ENCODE measurements at places on chromosomes 13 and 19.

DNA sequence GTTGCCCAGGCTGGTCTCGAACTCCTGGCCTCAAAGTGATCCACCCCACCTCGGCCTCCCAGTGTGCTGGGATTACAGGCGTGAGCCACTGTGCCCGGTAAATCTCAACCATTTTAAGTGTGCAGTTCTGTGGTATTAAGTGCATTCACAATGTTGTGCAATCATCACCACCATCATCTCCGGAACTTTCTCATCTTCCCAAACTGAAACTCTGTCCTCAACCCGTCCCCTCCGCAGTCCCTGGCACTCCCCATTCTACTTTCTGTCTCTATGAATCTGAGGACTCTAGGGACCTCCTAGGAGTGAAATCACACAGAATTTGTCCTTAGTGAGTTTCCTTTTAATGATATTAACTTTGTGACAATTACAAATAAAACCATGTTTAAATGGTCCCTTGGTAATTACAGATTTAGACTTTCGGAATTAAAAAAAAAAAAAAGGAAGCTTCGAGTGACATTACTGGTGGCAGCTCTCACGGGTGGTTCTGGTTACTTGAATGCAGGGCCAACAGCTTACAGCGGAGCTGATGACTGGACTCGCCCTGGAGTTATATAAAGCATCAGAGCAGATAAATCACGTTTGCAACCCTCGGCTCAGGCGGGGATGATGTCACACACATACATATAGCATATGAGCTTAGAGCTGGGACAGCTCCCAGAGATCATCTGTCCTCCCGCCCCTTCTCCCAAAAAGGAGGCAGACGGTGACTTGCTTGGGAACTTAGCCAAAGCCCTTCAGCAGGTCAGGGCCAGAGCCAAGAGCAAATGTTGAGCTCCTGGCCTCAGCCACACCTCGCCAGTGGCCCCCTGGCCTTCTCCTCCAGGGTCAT, 89.8 kb downstream of the ZNF557 start:
- DNase-seq = no peak

DNA sequence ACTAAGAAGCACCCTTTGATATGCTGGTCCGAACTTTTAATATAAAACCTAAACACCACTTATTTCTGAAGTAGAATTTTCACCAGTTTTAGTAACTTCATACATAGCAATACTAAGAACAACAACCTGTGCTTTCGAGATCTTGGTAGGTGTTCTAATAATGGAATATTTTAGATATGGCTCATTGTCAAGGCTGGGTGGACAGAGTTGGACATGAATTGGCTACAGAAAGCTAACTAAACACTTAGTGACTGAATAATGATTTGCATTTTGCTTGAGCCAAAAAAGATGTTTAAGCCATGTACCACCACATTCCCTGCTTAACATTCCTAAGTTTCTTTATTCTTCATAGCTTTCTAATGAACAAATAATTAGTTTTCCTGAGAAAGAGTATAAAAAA, 344.3 kb upstream of the SGCG start:
- DNase-seq = no peak

- DNase-seq = no peak
Measured at GRCh38 chr19:2680808-2681207, 21.7 kb downstream of the GNG7 start.

- DNase-seq = no peak
Measured at GRCh38 chr13:98288211-98288610, 111.1 kb upstream of the RNF113B start.

DNA sequence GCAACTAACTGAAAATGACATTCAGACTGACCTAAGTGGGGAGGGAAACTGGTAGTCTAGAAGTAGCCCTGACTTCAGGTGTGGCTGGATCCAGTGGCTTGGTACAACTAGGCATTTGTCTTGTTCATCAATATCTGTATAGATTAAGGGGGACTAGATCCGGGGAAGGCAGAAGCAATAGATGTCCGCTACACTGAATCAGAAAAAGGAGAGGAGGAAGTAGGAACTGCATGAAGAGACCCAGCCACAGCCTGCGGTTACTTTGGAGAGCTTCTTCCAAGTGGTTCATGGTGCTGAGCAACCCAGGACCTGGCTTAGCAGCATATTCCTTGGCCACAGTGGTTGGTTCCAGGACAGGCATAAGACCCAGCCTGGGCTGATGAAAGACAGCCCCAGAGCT, 9.9 kb upstream of the PRODH2 start:
- no peak for DNase-seq

- DNase-seq = no peak
Measured at GRCh38 chr19:977058-977464, 7.1 kb upstream of the WDR18 start.

GRCh38 chr19:37986048-37986750, 79.2 kb downstream of the SIPA1L3 start:
- DNase-seq = no peak

GRCh38 chr13:30792285-30793000, 57.1 kb downstream of the ALOX5AP start:
- peak; percentile 98 for DNase-seq

- DNase-seq = no peak
Measured at GRCh38 chr13:93942016-93942415, 537.5 kb downstream of the DCT start.

GRCh38 chr13:23859904-23860303, 29.3 kb downstream of the MIPEP start:
- DNase-seq = no peak

- DNase-seq = no peak
Measured at GRCh38 chr13:79492918-79493594, 12.1 kb downstream of the NDFIP2 start.

DNA sequence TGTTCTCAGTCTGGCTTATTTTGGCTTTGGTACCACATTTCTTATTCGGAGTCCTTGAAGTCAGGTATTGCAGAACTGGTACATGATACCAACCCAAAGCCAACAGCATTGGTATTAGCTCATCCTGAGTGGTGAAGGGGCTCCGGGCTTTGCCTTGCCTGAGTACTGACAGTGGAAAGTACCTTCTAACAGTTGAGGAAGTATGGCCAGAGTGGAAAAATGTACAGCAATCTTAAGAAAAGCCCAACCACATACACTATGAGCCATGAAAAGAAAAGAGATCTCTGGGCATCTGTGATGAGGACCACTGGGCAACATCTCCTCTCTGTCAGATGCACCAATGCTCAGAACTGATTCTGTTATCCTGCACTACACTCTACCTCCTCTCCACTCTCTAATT, 8.3 kb downstream of the LCP1 start:
- no peak for DNase-seq

DNA sequence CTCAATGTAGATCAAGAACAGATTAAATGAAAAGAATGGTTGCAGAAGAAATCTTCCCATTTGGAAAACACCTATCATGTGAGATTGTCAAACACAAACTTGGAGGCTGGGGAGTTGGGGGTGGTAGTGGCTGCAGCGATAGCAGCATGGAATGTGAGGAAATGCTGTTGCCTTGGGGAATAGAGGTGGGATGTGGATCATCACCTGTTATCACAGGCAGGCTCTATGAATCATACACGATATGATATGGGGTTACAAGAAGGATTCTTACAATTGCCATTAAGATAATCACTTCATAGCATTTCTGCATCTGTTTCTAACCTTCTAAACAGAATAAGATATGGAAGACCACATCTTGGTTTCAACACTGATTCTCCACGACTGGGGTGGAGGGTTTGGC, 88.7 kb downstream of the RNASEH2B start:
- DNase-seq = no peak

GRCh38 chr19:17385878-17386611, 8.0 kb downstream of the CCDC194 start:
- DNase-seq = peak; percentile 17

DNA sequence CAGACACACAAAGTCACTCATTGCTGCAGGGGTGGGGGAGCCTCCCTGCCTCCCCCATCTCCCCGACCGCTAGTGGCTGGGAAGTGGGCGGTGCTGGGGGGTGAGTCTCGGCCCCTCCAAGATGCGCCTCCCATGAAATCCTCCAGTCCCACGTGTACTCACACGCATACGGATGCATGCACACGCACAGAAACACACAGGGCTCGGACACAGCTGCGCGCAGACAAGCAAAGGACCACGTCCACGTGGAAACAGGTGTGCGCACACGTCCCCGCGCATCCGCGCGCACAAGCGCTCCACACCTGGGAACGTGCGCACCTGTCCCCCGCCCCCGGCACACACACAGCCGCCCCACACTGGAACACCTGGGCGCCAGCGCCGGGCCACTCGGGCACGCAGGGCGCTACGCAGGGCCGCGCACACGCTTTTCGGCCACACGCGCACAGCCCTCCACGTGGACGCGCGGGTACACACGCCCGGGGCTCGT, 687 bp downstream of the MATK start:
- DNase-seq = no peak

DNA sequence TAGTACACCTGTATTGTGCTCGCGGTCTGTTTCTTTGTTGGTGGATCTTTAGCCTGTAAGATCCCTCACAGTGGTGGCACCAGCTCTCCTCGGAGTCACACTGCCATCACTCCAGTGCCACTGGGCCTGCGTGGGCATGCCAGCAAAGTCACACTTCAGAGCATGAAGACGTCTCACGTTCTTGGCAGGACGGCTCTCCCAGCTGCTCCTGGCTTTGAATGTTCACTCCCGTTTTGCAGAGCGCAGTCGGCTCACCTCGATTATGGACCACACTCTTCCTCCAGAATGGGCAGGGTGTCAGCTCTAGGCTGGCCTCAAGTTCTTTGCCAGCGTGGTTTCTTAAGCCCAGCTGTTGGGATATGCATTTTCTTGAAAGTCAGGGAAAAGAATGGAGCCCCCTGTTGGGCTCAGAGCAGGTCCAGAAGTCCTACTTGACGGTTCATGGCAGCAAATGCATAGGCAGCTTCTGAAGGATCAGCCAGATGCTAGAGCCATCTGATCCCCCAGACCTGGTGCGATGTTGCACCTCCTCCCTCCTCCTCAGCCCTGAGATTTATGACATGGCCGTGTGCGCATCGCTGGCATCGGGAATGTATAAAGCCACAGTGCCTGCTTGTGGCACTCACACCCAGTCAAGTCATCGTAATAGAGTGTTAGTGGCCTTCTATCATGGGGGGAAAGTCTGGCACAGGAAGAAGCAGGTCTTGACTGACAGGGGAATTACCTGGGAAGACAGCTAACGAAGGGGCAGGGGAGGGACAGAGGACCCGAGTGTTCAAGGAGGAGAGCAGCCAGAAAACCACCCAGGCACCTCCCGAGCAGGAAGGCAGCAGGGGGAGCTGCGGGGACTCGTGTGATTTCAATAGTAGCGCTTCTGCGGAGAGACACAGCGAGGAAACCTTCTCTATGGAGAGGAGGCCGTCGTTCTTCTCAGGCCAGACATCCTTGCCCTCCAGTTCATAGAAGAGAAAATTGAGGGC, 40.2 kb upstream of the NPAS1 start:
- DNase-seq = no peak

- DNase-seq = no peak
Measured at GRCh38 chr19:50191216-50191615, 12.2 kb upstream of the MYH14 start.

GRCh38 chr13:70634893-70635292, 526.6 kb upstream of the KLHL1 start:
- no peak for DNase-seq

GRCh38 chr13:93505104-93505952, 278.7 kb downstream of the GPC6 start:
- DNase-seq = no peak

DNA sequence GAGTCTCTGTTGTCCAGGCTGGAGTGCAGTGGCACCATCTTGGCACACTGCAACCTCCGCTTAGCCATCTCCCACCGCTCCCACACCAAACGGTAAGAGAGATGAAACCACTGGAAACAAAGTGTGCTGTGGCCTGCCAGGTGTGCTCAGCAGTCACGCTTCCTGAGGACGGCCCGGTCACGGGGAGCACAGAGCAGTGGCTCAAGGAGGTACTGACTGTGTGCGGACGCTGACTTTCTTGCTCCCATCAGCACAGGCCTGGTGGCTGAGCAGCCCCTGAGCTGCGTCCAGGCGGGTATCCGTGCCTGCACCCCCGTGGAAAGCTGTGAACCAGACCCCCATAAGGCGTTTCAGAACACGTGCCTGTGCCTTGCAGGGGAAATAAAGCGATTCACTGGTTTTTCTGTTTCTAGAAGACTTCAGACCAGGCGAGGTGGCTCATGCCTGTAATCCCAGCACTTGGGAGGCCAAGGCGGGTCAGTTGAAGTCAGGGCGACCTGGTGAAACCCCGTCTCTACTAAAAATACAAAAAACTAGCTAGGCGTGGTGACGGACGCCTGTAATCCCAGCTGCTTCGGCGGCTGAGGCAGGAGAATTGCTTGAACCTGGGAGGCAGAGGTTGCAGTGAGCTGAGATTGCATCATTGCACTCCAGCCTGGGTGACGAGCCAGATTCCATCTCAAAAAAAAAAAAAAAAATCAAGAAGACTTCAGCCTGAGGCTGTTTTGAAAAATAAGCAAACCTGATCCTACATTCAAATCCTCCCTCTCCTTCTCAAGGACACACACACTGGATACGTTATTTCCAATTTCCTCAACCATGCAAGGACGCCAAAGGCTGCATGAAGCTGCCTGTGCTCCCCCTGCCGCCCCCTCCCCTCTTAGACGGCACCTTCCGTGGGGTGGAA, 25.5 kb downstream of the ADPRHL1 start:
- no peak for DNase-seq

DNA sequence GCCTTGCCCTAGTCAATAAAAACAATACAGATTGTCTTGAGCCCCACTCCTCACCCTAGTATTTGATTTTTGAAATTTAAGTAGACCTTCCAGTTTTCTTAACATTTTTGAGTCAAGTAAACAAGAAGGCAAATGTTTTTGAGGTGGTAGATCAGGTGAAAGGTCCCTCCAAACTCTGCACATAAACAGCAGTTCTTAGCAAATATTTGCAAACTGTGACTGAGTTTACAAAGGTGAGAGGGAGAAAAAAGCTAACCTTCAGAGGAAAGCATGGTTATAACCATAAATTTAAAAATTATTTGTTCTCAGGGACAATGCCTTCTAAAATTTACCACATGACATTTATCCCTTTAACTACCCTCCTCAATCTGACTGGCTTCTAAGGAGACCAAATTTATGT, 84.6 kb upstream of the PCDH17 start:
- DNase-seq = no peak

DNA sequence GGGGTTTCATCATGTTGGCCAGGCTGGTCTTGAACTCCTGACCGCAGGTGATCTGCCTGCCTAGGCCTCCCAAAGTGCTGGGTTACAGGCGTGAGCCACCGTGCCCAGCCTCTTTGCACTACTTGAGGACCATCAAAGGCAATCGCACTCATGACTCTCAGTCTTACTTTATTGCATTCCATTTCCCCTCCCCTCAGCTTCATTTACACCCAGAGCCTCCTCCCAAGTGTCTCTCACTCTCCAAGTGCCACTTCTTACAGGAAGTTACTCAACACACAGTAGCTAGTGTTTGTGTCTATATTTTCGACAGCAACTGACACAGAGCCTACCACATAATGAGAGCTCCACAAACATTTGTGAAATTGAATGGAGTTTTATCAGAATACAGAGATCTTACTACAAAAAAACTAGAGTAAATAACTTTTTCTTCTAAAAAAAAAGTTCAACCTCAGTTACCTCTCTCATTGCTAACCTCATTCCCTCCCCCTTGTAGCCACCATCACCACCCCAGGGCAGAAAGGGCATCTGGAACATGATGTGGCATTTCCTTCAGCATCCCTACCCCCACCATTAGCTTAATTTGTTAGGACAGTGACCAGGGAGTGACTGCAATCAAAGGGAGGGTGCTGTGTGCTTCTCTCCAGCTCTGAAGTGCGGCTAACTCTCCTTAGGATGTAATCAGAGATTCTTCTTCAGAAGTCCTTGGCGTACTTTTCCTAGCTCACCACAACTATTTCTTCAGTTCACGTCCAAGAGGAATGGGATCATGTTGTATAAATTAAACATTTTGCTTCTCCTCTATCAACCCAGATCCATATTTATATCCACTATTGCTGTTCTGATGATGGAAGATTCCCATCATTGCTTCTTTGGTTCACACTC, 17.0 kb upstream of the RUBCNL start:
- DNase-seq = no peak
